Common myeloid progenitor, CD34-positive (primary cell): ENCODE measurements at places on chromosomes 5 and 9.

- DNase-seq = peak; percentile 100
- peak overlapping the region; percentile 66 for H3K4me3 ChIP-seq
- H3K27ac ChIP-seq = peak overlapping the region; percentile 97
- H3K27me3 ChIP-seq = no peaks in the 10 kb centered on the region
Measured at GRCh38 chr5:172764861-172765765, 5.9 kb downstream of the DUSP1 start.

- no peak overlapping the region for H3K4me3 ChIP-seq
- peak; percentile 8 for DNase-seq
- H3K4me1 ChIP-seq = no peaks in the 10 kb centered on the region
Measured at GRCh38 chr5:66558560-66558959, 37.6 kb upstream of the MAST4 start.

GRCh38 chr5:67639313-67639712 lies 442.7 kb upstream of the CD180 start:
- no peak overlapping the region for H3K4me3 ChIP-seq
- H3K4me1 ChIP-seq = peaks cover 8% of the 10 kb centered on the region
- H3K27me3 ChIP-seq = no peaks in the 10 kb centered on the region
- no peak for DNase-seq

- peak within 1 kb of the TSS; percentile 45 for H3K4me3 ChIP-seq
- peaks cover 26% of the 10 kb centered on the region for H3K4me1 ChIP-seq
- H3K36me3 ChIP-seq = no peaks in the 10 kb centered on the region
- peak; percentile 99 for DNase-seq
- no peak within 1 kb of the TSS for H3K27ac ChIP-seq
- H3K27me3 ChIP-seq = peaks cover 2% of the 10 kb centered on the region
Measured at GRCh38 chr9:34458013-34458958, at the start of the genes DNAI1 and FAM219A. Gene DNAI1, plus strand, starts transcription at chr9:34458805. Its CDS starts 201 bp downstream, at chr9:34459006. Gene FAM219A, minus strand, starts transcription at chr9:34458570. Its CDS starts 307 bp downstream, at chr9:34458263.

GRCh38 chr5:96537386-96537785 lies 104.3 kb upstream of the PCSK1 start:
- no peak overlapping the region for H3K4me3 ChIP-seq
- H3K27ac ChIP-seq = no peak overlapping the region
- peak; percentile 59 for DNase-seq
- peaks cover 3% of the 10 kb centered on the region for H3K4me1 ChIP-seq
- no peaks in the 10 kb centered on the region for H3K27me3 ChIP-seq
- no peaks in the 10 kb centered on the region for H3K36me3 ChIP-seq

- peak overlapping the region; percentile 93 for H3K27ac ChIP-seq
- no peak overlapping the region for H3K4me3 ChIP-seq
- H3K27me3 ChIP-seq = no peaks in the 10 kb centered on the region
- no peaks in the 10 kb centered on the region for H3K36me3 ChIP-seq
- no peak for DNase-seq
Measured at GRCh38 chr9:36153746-36154145, 15.4 kb upstream of the CCIN start.

DNA sequence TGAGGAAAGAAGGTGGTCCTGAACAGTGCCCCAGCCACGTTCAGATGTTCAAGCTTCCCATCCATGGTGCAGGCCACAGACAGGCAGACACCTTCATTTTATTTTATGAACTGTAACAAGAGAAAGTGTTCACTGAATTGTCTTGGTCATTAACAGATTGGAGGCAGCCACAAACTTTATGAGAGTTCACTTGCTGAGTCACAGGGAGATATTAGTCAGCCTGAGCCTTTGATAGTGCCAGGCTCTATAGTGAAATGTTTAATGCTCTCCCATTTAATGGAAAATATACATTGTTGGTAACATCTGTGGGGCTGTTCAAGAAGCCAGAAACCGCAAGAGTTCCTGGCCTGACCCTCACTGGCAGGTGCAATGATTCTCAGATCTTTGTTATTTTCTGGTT lies 237.0 kb downstream of the TENT4A start:
- no peak for DNase-seq
- H3K36me3 ChIP-seq = no peaks in the 10 kb centered on the region
- no peak overlapping the region for H3K27ac ChIP-seq
- no peaks in the 10 kb centered on the region for H3K4me1 ChIP-seq
- no peaks in the 10 kb centered on the region for H3K27me3 ChIP-seq

GRCh38 chr5:139901251-139901575 lies 105.6 kb downstream of the PSD2 start:
- peaks cover 18% of the 10 kb centered on the region for H3K4me1 ChIP-seq
- no peak overlapping the region for H3K27ac ChIP-seq
- no peaks in the 10 kb centered on the region for H3K36me3 ChIP-seq
- peaks cover 55% of the 10 kb centered on the region for H3K27me3 ChIP-seq
- no peak for DNase-seq

- peaks cover 25% of the 10 kb centered on the region for H3K27me3 ChIP-seq
- H3K36me3 ChIP-seq = no peaks in the 10 kb centered on the region
- H3K4me3 ChIP-seq = peak within 1 kb of the TSS; percentile 60
- peak; percentile 79 for DNase-seq
Measured at GRCh38 chr5:140042643-140043507, at the start of gene NRG2. Gene NRG2, minus strand, starts transcription at chr5:140043299.

DNA sequence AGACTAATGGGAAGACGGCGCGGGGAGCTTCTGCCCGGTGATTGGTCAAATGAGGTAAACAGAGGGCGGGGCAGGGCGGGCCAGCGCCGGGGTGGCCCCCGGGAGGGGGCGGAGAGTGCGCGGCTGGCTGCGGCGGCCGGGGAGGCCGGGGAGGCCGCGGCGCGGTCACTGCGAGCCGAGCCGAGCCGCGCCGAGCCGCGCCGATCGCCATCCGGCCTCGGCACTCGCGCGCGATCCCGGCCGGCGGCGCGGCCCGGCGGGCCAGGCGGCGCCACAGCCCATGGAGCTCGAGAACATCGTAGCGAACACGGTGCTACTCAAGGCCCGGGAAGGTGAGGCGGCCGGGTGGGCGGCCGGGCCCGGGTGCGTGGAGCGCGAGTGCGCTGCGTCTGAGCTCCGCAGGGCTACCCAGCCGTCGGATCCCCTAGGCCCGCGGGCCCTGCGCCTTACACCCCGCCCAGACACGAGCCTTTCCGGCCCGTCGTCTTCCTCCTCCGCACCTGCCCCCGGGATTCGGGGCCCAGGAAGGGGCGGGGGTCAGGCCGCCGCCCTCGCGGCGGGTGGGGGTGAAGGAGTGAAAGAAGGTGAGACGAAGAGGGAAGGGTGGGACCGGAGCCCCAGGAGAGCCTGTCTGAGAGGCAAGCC lies at the start of gene GRK6:
GRK6 (plus strand) TSS at position 111 of the 645 bp plus-strand sequence; CDS start at position 281, 170 bp downstream.
- H3K36me3 ChIP-seq = no peaks in the 10 kb centered on the region
- H3K27me3 ChIP-seq = no peaks in the 10 kb centered on the region
- H3K4me1 ChIP-seq = peaks cover 57% of the 10 kb centered on the region
- peak within 1 kb of the TSS; percentile 92 for H3K27ac ChIP-seq
- H3K4me3 ChIP-seq = peak within 1 kb of the TSS; percentile 83
- peak; percentile 58 for DNase-seq

DNA sequence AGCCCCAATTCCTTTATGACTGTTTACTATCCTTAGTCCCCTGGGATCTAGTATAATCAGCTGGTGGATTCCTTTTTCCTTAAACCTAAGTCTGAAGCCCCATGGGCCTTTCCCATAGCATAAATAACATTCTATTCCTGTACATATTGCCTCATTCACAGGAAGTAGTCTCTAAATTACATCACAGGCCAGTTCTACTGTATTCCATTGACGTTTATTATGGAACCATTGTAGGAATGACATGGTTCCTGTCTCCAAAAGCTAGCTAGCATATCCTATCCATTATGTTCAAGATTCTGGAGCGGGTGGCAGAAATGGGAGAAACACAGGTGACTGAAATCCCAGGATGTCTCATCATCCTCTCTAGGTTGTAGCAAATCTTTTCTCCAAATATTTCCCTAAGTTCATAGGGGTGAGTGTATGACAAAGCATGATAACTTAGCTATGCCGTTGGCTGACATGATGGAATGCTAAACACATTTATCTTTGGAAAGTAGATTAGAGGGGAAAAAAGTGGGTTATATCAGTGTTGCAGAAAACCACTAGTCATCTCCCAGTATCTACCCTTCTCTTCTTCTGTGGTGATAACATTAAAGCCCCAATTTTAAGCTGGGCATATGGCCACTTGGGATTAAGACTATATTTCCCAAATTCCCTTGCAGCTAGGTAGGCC lies 140.1 kb downstream of the FGF1 start:
- H3K4me1 ChIP-seq = no peaks in the 10 kb centered on the region
- H3K27me3 ChIP-seq = peaks cover 23% of the 10 kb centered on the region
- no peak for DNase-seq

DNA sequence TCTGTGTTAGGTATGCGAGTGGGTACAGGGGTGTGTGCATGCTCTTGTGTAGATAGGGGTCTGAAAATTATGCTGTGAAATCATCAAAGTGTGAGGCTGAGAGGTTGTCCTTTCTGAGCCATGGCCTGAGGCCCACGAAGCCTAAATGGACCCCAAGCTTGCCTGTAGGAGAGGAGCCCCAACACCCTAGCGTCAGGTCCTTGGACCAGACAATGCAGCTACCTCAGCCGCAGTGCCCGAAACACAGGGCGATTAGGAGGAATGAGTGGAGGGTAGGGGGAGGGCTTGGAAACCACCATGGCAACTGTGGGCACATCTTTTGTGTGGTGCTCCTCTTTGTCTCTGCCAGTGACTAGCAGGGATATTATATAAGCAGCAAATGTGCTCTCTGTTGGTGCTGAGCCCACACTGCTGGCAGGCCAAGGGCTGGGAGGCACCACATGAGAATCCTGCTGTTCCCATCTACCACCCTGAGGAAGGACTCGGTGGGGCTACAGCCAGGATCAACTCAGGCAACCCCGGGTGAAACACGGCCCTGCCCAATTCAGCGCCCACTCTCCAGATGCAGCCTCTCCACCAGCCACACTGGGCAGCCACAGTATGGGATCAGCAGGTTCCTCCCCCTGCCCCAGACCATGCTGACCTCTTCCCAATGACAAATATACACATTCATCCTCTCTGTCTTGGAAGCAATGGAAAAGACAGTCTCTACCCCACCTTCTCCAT lies 84.6 kb upstream of the FSTL4 start:
- no peak overlapping the region for H3K27ac ChIP-seq
- H3K4me3 ChIP-seq = no peak overlapping the region
- no peaks in the 10 kb centered on the region for H3K36me3 ChIP-seq
- no peaks in the 10 kb centered on the region for H3K4me1 ChIP-seq

DNA sequence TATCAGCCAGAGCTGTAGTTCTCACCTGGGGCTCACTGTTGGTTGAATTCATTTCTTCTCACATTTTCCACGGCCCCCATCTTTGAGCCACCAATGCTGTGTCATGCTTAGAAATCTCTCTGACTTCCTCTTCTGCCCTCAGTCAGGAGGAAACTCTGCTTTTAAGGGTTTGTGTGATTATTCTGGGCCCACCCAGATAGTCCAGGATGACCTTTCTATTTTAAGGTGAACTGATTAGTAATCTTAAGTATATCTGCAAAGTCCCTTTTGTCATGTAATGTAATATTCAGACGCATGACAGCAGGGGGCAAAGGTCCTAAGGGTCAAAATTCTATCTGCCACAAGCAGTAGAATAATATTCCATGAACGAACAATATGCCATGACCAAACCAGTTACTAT lies 88.4 kb downstream of the AK8 start:
- peaks cover 4% of the 10 kb centered on the region for H3K4me1 ChIP-seq
- DNase-seq = no peak
- H3K4me3 ChIP-seq = peak overlapping the region; percentile 23
- no peak overlapping the region for H3K27ac ChIP-seq
- H3K36me3 ChIP-seq = no peaks in the 10 kb centered on the region
- H3K27me3 ChIP-seq = no peaks in the 10 kb centered on the region

DNA sequence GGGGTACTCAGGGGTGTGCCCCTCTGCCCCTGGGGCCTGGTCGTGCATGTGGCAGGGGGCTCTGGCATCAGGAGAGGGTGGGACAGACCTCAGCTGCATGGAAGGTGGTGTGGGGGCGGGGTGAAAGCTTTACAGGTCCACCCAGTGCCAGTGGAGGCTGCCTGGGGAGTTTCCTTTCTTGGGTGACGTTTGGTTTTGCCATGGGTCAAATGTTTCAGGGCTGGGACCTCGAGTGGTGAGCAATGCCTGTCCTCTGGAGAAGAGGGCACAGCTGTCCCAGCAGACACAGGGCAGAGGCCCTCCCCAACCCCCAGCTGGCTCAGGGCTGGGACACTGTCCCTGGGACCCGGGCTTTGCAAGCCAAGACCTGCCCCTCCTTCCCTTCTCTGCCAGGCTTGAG lies 3.6 kb downstream of the RXRA start:
- H3K27ac ChIP-seq = no peak overlapping the region
- no peak overlapping the region for H3K4me3 ChIP-seq
- H3K4me1 ChIP-seq = peaks cover 44% of the 10 kb centered on the region
- H3K27me3 ChIP-seq = no peaks in the 10 kb centered on the region

- peaks cover 6% of the 10 kb centered on the region for H3K36me3 ChIP-seq
- H3K4me1 ChIP-seq = no peaks in the 10 kb centered on the region
- no peak for DNase-seq
- H3K27ac ChIP-seq = no peak overlapping the region
- no peak overlapping the region for H3K4me3 ChIP-seq
Measured at GRCh38 chr9:36592801-36593583, 20.3 kb downstream of the MELK start.

DNA sequence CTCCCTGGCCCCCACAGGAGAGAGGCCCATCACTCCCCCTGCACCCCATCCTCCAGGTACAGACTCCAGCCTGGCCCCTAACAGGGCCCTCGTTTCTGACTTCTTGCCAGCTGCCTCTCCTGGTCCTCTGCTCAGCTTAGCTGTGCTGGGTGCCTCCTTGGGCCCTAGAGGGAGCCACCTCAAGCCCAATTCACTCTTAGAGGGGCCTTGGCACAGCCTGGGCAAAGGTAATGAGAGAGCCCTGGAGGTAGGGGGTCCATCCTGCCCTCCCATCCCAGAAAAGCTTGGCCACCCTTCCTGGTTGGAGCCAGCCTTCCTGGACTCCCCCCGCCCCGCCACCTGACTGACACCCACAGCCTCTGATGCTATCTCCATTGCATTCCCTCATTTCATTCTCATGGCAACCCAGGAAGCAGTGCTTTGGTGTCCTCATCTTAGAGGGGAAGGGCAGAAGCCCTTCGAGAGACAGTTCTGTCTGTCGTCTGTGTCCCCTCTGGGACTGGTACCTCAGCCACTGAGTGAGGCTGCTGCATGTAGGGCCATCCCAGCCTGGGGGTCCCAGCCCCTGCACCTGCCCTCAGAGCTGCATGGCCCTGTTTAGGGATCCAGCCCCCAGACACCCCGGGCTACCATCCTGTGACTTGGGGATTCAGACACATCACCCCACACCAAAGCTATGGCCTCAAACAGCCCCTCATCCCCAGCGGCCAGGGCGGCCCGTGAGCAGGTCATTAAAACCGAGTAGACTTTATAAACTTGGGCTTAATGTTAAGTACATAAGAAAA lies 95.5 kb downstream of the BARX1 start:
- no peaks in the 10 kb centered on the region for H3K4me1 ChIP-seq
- DNase-seq = no peak
- no peak overlapping the region for H3K27ac ChIP-seq
- peaks cover 66% of the 10 kb centered on the region for H3K27me3 ChIP-seq
- no peaks in the 10 kb centered on the region for H3K36me3 ChIP-seq

- H3K27ac ChIP-seq = no peak overlapping the region
- DNase-seq = no peak
- no peak overlapping the region for H3K4me3 ChIP-seq
- peaks cover 5% of the 10 kb centered on the region for H3K27me3 ChIP-seq
- no peaks in the 10 kb centered on the region for H3K4me1 ChIP-seq
- no peaks in the 10 kb centered on the region for H3K36me3 ChIP-seq
Measured at GRCh38 chr9:95791695-95792094, 83.8 kb upstream of the ERCC6L2 start.

- H3K4me1 ChIP-seq = no peaks in the 10 kb centered on the region
- no peak overlapping the region for H3K4me3 ChIP-seq
- H3K27ac ChIP-seq = no peak overlapping the region
- DNase-seq = no peak
Measured at GRCh38 chr5:174221436-174221835, 175.9 kb downstream of the NSG2 start.
